ENCODE measurements at places on chromosomes 13 and 19.

- no peak for DNase-seq
These were observed 107.5 kb upstream of the POSTN start for GRCh38 chr13:37706041-37706440.

GRCh38 chr13:42543215-42543797, 30.6 kb upstream of the TNFSF11 start:
- no peak for DNase-seq

- DNase-seq: no peak
These were observed 71.7 kb downstream of the STK24 start for GRCh38 chr13:98505217-98505616.

- DNase-seq: no peak
These were observed 331.5 kb downstream of the ZNF536 start for GRCh38 chr19:30703645-30704044.

GRCh38 chr13:45838171-45838745, 13.3 kb downstream of the SIAH3 start:
- DNase-seq: no peak

- no peak for DNase-seq
These were observed 122.8 kb downstream of the SHISA2 start for GRCh38 chr13:25928941-25929505.

DNA sequence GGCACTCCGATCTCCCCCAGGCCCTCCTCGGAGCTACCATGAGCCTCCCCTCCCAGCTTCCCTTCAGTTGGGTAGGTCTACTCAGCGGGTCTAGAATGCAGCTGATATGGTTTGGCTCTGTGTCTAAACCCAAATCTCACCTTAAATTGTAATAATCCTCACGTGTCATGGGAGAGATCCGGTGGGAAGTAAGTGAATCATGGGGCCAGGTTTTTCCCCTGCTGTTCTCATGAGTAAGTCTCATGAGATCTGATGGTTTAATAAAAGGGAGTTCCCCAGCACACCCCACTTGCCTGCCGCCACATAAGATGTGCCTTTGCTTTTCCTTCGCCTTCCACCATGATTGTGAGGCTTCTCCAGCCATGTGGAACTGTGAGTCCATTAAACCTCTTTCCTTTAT, 14.5 kb upstream of the DOCK9 start:
- DNase-seq: no peak

GRCh38 chr13:104170980-104171555, 1104.9 kb upstream of the SLC10A2 start:
- DNase-seq: no peak

DNA sequence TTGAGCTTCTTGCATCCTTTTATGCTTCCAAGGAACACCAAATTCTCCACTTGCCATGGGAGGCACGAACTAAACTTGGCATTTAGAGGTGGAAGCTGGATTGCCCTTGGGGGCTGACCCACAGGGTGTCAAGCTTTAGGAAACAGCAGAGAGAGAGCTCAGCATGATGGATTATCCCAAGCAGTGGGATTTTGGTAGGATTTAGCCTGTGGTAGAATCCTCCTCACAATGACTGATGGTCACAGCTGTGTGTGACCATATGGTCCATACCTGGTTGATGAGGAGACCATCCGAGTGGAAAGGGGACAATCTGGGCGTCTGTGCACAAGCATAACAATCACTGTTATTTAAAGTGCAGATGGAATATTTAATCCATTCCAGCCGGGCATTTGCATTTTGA, 40.1 kb upstream of the PSG9 start:
- DNase-seq: no peak

DNA sequence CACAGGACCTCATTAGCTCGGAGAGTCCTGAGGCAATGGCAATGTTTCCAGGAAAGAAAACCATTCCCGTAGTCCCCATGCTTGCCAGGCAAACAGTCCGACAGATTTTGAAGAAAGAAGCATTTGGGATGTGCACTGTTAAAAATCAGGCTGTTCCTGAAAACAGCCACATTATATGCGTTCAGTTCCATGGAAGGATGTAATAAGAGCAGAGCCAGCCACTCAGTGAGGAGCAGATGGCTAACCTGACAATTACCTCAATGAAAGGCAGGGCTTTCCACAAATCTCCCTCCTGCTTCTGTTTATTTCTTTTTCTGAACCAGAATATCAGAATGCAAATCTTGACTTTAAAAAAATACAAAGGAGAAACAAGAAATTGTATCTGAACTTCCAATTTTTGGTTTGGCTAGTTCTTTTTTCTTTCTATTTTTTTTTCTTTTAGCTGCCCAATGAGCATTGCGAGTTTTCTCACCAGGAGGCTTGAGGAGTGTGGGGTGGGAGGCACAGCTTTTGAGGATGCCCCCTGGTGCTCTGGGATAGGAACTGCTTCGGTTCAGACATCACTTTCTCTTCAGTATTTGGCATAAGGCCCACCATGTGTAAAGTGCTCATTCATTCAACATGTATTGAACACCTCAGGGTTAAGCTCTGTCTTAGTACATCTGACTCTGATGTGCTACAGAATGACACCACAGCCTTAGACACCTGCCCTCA, 124.2 kb downstream of the TBC1D4 start:
- no peak for DNase-seq

GRCh38 chr19:46866407-46867136, 5.8 kb downstream of the ARHGAP35 start:
- DNase-seq: no peak

DNA sequence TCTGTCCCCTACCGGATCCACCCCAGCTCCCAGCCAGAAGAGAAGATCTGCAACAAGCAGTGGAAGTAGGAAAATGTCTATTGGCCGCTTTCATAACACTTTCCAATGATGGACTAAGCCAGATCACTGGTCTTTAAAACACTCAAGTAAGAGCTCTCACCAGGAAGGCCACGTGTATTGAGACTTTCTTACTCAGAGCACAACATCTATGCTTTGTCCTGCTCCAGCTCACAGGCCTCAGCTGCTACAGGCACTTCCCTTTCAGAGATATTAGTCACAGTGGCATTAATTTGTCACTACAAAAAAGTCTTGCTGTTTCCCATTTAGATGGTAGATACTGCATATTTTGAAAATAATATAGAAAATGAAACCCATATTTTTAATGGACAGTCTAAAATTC, 164.2 kb downstream of the ABCC4 start:
- DNase-seq: no peak

DNA sequence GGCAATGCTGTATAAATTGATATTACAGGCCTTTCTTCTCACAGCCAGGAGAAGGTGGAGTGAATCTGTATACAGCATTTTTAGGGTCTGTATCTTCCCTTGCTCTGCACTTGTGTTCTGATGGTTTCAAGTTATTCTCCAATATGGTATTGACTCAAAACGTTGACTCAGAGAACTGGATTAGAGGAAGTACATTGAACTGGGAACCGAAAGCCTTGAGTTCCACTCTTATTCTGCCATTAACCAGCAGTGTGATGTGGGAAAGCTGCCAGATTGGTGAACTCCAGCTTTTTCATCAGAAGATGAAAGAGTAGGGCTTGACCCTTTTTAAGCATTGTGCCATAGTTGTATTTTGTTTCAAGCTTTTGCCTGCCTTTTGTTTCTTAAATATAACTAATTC, 167.7 kb downstream of the SPRY2 start:
- peak; percentile 11 for DNase-seq

- DNase-seq: peak; percentile 41
These were observed 91.4 kb upstream of the CACNA1A start for GRCh38 chr19:13597640-13598039.

- no peak for DNase-seq
These were observed 1207.8 kb downstream of the EFNB2 start for GRCh38 chr13:105327581-105328126.

- peak; percentile 11 for DNase-seq
These were observed 159.1 kb downstream of the DLEU7 start for GRCh38 chr13:50684366-50684765.

DNA sequence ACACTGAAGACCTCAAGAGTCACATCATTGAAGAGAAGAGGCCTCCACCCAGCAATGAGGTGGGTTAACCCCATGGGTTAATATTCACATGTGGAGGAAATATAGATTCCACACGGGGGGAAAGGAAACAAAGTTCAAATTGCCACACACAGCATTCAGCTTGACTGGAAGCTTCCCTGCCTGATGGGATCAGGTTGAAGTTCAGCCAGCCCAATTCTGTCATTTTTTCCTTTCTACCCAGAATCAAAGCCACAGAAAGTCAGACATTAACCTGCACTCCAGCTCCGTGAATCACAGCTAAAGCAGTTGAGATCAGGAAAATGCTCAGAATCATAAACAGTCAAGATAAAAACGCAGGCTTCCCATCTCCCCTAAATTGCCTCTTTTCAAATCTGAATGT, 208.7 kb upstream of the OBI1 start:
- DNase-seq: no peak

DNA sequence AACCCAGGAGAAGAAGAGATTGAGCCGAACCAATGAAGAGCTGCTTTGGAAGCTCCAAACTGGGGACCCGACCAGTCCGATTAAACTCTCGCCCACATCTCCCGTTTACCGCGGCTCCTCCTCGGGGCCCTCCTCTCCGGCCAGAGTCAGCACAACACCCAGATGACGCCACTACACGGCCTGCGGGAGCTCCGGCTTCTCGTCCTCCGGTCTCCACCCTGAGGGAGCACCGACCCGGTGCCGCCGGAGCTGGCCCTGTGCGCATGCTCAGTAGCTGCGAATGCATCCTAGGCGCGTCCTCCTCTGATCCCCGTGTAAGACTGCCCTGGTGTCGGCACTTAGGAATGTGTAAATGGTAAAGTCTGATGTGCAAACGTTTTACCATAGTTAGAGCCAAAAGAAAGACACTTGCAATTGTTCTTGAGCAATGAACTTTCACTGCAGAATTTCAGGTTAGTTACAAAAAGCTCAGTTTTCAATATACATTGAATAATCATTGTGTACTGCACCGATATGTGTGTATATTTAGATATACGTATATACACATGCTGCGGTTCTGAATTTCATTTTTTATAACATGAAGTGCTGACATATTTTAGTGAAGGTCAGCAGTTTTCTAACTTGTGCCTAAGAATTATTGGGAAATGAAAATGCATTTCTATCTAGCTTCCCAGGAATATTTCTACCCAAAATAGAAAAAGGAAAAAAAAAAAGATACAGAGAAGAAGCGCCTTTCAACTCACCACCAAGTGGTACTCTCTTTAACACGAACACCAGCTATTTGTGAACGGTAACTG, 92.2 kb downstream of the SLC7A1 start:
- no peak for DNase-seq

DNA sequence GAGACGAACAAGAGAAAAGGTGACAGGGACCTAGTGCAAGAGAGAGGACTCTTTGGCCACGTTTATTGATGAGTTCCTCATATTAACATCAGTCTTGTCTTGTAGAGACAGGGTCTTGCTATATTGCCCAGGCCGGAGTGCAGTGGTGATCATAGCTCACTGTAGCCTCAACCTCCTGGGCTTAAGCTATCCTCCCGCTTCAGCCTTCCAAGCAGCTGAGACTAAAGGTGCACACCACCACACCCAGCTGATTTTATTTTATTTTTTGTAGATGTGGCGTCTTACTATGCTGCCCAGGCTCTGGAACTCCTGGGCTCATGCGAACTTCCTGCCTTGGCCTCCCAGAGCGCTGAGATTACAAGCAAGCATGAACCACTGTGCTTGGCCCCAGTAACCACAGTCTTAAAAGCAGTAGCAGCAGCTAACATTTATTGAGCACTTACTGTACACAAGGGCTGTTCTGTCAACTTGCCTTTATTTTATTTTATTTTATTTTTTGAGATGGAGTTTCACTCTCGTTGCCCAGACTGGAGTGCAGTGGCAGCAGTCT, 1.1 kb upstream of the SH2D3A start:
- DNase-seq: no peak

DNA sequence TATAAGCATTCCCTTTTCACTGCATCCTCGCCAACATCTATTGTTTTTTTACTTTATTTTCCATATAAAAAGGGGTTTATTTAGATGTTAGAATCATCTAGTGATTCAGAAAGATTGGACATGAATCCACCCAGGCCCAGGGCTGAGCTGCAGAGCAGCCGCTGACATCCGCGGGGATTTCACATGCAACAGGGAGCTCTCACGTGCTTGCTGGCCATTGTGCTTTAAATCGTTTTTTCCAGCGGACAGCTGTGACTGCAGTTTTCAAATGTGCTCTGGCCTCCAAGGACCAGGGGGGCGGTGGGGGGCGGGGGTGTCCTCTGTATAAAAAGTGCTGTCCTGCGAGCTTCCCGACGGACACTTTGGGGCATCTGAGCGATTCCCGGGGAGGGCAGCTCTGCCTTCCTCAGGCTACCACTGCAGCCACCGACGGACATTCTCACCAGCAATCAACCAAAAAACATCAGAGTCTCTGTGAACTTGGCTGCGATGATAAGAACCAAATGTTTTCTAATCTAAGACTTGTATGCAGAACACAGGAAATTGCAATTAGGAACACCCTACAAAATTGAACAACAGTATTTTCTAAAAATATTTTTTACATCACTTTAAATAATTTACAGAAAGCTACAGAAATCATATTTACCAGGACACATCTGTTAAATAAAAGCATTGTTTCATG, 12.6 kb downstream of the RB1 start:
- DNase-seq: no peak

GRCh38 chr19:10979951-10980381, 19.1 kb downstream of the SMARCA4 start:
- DNase-seq: peak; percentile 24

DNA sequence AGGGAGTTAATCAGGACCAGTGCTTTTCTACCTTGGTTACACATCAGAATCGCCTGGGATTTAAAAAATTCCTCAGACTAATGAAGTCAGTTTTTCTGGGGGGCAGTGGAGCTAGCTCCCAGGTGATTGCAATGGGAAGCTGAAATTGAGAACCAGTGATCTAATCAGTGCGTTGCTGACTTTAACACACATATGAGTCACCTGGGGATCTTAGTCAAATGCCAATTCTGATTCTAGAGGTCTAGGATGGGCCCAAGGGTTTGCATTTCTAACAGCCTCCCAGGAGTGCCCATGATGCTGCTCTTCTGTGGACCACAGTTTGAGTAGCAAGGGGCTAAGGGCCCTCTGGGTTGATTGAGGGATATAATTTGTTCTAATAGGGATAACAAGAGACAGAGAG, 54.5 kb downstream of the KL start:
- no peak for DNase-seq

GRCh38 chr13:77985866-77986636, 67.4 kb upstream of the EDNRB start:
- DNase-seq: no peak

GRCh38 chr19:23437901-23438300, 42.6 kb upstream of the ZNF91 start:
- DNase-seq: no peak

GRCh38 chr19:2221918-2222317, 14.2 kb downstream of the PLEKHJ1 start:
- no peak for DNase-seq

GRCh38 chr13:102251817-102252216, 150.0 kb downstream of the FGF14 start:
- DNase-seq: no peak

GRCh38 chr13:48808683-48809082, 155.0 kb downstream of the CYSLTR2 start:
- no peak for DNase-seq

- no peak for DNase-seq
These were observed 93.3 kb downstream of the PIBF1 start for GRCh38 chr13:72875233-72875632.

Data from transverse colon (tissue), 4 donors.